ENCODE measurements at places on chromosomes 13 and 19.

DNA sequence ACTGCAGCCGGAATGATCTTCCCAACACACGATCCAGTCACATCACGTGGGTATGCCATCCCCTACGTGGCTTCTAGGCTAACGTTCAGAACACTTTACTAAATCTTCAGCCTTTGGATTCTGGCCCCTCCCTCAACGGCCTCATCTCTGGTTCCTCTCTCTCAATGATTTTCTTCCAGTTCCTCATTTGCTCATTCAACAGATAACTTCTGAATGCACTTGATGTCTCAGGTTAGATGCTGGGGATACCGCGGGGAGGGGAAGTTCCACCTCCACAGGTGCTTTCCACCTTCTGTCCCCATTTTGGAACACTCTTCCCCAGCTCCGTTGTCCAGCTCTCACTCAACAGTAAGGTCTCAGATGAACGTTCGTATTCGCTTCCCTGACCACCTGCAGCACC is 66.1 kb downstream of the ATP7B start:
- no peak for DNase-seq

- no peak for DNase-seq
These were observed 12.6 kb downstream of the LSM4 start for GRCh38 chr19:18310118-18310909.

GRCh38 chr19:47357788-47358680 is 8.9 kb downstream of the DHX34 start:
- DNase-seq, result no peak

DNA sequence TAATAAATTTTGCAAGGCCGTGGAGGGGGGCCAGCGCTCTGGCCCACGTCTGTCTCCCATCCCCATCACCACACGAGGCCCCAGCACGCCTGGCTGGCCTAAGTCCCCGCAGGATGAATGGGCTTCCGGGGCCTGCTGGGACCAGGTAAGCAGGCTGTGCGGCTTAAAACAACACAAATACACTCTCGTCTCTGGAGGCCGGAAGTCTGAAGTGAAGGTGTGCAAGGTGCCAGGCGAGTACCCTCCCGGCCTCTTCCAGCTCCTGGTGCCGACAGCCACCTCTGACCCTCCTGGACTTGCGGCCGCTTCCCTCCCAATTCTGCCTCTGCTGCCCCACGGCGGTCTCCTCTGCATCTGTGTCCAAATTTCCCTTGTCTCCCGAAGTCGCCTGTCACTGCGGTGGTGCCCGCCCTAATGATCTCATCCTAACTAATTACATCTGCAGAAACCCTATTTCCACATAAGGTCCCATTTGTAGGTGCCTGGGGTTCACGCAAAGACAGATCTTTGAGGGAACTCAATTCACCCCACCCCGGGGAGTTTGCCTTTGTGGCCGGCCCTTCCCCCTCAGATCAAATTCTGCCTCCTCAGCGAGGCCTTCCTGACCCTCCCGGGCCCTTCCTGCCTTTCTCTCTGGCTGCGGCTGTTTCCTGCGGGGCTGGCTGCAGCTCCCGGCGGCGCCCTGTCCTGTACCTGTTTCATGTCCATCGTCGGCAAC is 8.1 kb upstream of the PTBP1 start:
- DNase-seq, result no peak

DNA sequence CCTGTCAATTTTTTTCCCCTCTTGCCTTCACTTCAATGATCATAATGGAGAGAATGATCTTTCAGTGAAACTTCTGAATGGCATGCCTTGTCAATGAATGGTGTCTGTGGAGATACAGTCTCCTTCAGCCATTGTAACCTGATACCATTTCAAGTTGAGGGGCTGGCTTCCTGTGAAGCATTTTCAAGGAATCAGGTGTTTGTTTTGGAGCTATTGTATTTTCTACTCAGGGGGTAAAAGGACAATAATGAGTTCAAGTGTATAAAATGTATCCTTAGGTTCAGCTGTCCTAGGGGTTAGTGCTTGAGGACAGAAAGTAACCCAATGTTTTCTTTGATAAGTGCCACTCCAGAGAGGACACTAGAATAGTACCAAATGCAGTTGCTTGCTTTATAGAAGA is 23.8 kb upstream of the CBY2 start:
- peak; percentile 25 for DNase-seq

GRCh38 chr19:36100476-36100875 is 10.5 kb upstream of the OVOL3 start:
- DNase-seq, result no peak

DNA sequence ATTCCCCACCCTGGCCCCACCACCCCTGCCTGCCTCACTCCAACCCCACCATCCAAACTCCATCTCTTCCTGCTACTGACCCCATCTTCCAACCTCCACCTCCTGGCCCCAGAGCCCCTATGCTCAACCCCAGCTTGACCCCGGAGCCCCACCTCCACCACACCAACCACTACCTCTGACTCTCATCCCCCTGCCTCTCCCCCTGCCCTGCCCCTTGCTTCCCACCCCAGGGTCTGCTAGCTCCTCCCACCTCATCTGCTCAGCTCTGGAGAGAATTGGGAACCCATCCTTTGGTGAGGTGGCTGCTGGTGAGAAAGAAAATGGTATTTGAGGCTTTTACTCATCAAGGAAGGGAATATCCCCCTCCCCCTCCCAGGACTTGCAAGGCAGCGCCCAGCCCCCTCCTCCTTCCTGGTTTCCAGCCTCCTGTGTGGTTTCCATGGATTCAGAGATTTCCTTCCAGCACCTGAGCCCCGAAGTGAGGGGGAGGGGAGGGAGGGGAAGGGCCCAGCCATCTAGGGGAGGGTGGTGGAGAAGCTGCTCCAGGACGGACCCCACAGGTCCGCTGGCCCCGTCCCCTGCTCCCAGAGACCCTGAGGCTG is 11.4 kb upstream of the PEPD start:
- DNase-seq, result no peak

- DNase-seq, result no peak
These were observed 2.9 kb downstream of the PPM1N start for GRCh38 chr19:45500918-45501729.

- DNase-seq, result peak; percentile 69
These were observed 1.2 kb downstream of the ZC3H4 start for GRCh38 chr19:47112166-47112996.

DNA sequence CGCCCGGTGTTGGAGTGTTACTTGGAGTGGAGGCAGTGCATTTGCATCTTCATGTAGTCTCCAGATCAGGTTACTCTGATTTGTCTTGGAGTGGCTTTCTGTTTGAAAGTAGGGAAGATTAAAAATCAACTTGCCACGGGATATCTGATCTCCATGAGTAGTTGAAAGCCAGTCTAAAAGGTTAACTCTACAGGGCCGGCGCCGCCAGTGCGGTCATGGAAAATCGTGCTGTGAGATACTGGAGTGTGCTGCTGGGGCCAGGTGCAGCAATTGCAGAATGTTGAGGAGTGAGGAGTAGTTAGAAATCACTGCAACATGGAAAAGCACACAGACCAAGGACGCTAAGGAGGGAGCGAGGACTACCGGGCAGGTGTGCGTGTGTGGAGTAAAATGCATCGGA is 175.0 kb downstream of the STK24 start:
- DNase-seq, result no peak

DNA sequence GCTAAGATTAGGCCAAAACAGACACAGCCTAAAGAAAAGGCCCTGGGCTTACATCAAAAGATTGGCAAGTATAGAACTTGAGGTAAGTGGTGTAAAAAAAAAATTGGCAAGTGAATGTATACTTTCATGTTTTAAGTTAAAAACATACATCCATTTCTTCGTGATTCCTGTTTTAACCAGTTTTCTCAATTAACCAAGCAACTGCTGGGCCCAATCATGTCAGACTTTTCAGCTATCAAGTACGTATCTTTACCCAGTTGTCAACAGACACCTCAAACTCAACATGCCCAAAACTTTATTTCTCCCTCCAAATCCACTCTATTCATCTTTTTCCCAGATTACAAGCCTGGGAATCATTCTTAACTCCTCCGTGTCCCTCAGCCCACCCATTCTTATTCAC is 1.0 kb downstream of the PCID2 start:
- no peak for DNase-seq

- no peak for DNase-seq
These were observed 21.8 kb downstream of the NOSIP start for GRCh38 chr19:49558591-49558990.

- no peak for DNase-seq
These were observed 141.5 kb downstream of the TDRD3 start for GRCh38 chr13:60538566-60538965.

- peak; percentile 37 for DNase-seq
These were observed 17.2 kb upstream of the CFAP97D2 start for GRCh38 chr13:114161644-114162532.

DNA sequence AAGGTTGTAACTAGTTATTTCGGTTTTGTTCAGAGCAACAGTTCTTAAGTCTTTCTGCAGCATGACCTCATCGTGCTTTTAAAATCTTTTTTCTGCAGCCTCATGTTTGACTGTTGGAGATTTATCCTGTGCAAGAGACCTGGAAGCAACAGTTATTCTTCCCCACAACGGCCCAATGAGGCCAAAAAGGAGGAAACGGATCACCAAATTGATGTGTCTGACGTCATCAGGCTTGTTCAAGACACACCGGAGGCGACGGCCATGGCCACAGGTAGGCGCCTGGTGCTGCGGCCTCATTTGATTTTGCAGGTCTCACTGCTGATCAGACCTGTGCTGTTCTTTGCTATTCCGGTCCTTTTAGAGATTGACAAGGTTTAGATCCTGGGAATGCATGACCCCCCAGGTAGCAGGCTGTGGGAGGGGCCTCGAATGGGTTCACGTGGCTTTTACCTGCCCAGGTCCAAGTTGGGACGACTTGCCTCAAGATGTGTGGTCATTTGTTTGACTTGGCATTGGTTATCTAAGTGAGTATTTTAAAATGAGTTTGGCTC is 66.8 kb upstream of the MCF2L start:
- no peak for DNase-seq

DNA sequence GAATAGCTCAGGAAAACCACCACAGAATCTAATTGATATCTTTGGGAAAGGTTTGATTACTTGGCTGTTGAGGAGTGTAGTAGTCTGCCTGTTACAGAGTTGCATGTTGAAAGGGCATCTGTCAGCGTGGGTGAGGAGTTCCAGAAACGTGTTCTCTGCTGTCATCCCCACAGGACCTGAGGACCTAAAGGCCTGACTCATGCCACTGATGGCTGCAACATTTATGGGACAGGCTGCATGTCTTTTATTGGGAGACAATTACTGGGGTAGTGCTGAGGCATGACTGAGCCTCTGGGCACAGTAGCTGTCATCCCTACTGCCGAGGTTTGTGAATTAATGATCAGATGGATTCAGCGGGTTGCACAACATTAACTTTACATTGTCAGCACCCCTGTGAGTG is 525.9 kb downstream of the GPC6 start:
- no peak for DNase-seq

DNA sequence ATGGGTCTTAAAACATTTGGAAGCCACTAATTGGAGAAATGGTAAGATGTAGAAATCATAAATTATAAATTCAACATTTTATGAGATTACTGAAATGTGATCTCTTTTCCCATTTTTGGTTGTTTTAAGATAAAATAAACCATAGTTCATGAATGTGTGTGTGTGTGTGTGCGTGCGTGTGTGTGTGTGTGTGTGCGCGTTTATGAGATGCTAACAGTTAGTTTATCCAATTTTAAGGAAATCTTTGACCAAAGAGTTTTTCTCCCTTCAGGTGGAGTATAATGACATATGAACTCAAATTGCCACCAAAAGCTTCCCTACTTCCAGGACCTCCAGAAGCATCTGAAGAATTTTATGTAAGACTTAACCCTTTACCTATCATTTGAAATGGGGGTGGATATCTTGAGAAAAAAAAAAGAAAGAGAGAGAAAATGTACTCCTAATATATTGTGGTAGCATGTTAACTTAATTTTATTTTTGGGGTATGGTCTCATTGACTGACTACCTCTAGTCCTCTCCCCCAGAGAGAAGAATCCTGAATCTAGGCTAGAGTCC is 98.1 kb upstream of the AKAP11 start:
- DNase-seq, result no peak

- no peak for DNase-seq
These were observed 221.9 kb downstream of the TSHZ3 start for GRCh38 chr19:31127134-31127967.

DNA sequence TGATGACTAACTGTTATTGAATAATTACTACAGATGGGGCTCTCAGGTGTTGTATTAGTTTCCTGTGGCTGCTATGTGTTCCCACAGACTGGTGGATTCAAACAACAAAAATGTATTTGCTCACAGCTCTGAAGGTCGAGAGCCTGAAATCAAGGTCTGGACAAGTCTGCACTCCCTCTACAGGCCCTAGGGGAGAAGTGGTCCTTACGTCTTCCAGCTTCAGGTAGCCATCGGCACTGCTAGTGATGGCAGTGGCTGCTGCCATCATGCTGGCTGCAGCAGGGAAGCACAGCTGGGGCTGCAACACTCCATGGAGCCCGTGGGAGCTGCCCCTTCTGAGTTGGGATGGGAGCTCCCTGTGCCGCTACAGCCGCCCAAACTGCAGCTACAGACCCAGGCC is 1.9 kb downstream of the TEX26 start:
- DNase-seq, result no peak

- no peak for DNase-seq
These were observed 13.1 kb downstream of the SULT2B1 start for GRCh38 chr19:48565090-48565489.

DNA sequence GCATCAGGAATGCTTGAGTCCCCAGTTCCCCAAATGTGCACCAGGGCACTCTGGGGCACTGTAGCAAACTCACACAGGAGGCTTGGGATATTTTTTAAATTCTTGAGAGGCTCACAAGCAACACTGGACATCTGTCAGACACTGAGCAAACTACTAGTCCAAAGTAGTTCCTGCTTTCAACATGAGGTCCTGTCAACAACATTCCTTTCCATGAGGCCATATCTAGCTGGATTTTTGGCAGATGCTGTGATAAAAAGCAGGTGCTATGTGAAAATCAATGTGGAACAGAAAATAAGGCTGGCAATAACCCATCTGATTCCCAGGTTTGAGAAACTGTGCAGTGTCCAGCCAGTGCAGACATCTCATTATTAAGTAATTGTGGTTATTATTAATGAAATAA is 50.5 kb downstream of the STARD13 start:
- no peak for DNase-seq

DNA sequence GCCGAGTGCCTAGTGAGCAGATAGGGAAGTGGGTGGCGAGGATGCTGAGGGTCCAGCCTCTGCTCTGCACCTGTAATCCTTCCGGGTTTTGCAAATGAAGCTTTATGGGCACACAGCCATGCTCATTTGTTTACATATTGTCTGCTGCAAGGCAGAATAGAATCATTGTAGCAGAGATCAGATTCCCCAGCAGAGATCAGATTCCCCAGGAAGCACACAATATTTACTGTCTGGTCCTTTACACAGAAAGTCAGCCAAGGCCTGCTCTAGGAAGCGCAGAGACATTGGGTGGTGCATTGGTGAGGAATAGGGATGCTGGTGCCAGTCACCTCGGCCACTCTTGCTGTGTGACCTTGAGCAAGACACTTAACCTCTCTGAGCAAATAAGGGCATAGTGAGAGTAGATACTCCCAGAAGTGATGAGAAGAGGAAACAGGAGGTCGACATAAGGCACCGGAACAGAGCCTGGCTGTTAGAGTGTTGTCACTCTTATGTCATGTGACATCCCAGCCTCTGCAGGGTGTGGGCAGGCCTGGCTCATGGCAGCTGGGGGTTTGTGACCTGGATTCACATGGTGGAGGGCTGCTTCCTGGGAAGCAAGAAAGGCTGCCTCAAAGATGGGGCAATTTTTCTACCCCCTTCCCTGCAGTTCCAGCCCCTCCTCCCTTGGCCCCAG is 25.6 kb downstream of the CARM1 start:
- peak; percentile 71 for DNase-seq

GRCh38 chr19:3867971-3868769 is 668 bp downstream of the ZFR2 start:
- DNase-seq, result no peak

Measured in COR-L47 (cell line).